CD4-positive, alpha-beta T cell (primary cell): ENCODE measurements at places on chromosomes 5 and 9.

GRCh38 chr9:10366171-10366779 lies 246.5 kb downstream of the PTPRD start:
- no peak for DNase-seq

GRCh38 chr5:72543811-72544210 lies 36.6 kb upstream of the ZNF366 start:
- no peak for DNase-seq

DNA sequence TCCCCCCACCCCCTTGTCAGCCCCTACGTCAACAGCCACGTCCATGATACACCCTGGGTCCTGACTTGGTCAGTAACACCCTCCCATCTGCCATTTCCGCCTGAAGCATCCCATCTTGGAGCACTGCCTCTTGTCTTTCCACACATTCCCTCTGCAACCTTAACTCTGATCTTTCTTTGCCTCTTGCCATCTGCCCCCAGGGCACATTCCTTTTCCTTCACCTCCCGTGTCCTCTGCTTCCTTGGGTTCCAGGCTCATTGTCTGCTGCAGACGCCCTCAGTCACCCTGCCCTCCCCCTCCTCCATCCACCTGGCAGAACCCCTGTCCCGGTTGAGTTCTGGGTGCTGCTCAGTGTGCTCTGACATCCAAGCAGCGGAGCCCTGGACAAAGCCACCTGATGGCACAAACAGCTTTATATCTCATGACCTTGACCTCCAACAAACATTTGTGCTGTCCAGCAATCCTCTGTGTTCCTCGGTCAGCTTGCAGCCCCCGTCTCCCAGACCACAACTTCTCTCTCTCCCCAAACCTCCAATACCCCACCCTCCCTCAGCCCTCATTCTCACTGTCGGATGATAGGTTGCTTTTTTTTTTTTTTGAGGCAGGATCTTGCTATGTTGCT lies 97.7 kb upstream of the IER5L start:
- no peak for DNase-seq

- DNase-seq, result no peak
These were observed 91.3 kb downstream of the RALGPS1 start for GRCh38 chr9:127005770-127006314.

- DNase-seq, result no peak
These were observed 125.8 kb downstream of the PDE4D start for GRCh38 chr5:59767681-59768151.

DNA sequence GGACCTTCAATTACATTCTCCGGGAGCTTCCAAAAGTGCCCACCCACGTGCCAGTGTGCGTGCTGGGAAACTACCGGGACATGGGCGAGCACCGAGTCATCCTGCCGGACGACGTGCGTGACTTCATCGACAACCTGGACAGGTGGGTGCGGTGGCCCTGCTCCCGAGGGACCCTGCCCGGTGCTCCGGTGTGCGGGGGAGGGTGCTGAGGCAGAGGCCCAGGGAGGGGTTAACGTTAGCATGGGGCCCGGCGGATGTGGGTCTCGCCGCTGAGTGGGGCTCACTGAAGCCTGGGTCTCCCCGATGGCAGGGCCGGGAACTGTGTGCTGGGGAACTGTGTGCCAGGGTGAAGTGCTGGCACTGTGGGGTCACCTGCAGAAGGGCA lies 10.6 kb upstream of the AJM1 start:
- no peak for DNase-seq

GRCh38 chr9:98867429-98868168 lies 60.1 kb downstream of the GALNT12 start:
- no peak for DNase-seq

- no peak for DNase-seq
These were observed 203.9 kb upstream of the RASEF start for GRCh38 chr9:83266666-83267496.

DNA sequence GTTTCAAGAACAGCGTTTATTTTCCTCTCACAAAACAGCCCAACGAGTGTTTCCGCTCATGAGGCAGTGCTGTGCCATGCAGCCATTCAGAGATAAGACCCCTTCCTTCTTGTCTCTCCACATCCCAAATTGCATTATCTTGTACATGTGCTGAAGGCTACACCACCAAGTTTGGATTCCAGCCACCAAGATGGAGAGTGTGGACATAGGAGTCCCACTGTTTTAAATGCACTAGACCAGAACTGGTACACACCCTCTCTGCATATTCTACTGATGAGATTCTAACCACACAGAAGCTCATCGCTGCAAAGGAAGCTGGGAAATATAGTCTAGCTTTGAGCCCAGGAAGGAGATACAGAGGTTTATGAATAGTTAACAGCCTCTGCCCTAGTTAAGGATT lies 509.4 kb downstream of the NFIB start:
- DNase-seq, result no peak

GRCh38 chr5:176733406-176734262 lies 76.7 kb upstream of the UNC5A start:
- no peak for DNase-seq

DNA sequence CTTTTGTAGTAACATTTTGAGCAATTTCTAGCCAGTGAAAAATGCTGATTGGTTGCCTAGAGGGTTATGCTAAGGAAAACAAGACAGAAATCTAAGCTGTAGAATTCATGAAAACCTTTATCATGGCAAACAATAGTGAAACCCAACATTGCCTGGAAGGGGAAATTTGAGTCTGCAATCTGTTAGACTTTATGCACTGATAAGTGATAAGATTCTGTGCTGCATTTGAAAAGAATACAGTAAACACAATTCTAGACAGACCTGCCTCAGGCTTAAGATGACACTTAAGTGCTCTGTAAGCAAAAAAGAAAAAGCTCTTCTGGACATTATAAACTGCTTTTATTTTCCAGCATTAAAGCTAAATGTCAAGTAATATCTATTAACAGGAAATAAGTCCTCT lies 519.3 kb downstream of the ISL1 start:
- no peak for DNase-seq

- DNase-seq, result no peak
These were observed 30.7 kb downstream of the OR2V1 start for GRCh38 chr5:181100121-181100875.

DNA sequence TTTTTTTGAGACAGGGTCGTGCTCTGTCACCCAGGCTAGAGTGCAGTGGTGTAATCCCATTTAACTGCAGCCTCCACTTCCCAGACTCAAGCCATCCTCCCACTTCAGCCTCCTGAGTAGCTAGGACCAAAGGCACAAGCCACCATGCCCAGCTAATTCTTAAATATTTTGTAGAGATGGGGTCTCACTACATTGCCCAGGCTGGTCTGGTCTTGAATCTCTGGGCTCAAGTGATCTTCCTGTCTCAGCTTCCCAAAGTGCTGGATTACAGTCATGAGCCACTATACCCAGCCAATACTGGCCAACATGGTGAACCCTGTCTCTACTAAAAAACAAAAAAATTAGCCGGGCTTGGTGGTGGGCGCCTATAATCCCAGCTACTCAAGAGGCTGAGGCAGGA lies 6.8 kb downstream of the DCAF12 start:
- no peak for DNase-seq

- no peak for DNase-seq
These were observed 121.4 kb upstream of the C6 start for GRCh38 chr5:41334758-41335157.

DNA sequence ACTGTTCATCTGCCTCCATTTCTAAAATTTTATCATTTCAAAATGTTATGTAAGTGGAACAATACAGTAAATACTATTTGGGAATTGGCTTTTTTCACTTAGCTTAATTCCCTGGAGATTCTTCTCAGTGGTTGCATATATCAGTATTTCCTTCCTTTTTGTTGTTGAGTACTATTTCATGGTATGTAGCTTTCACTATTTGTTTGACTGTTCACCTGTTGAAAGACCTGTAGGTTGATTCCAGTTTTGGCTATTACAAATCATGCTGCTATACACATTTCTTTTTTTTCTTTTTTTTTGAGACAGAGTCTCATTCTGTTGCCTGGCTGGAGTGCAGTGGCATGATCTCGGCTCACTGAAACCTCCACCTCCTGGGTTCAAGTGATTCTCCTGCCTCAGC lies 33.0 kb upstream of the PWWP2A start:
- no peak for DNase-seq

- no peak for DNase-seq
These were observed 33.2 kb downstream of the GRIN3A start for GRCh38 chr9:101705135-101705661.

GRCh38 chr5:135843571-135844337 lies 9.3 kb downstream of the SLC25A48 start:
- no peak for DNase-seq

DNA sequence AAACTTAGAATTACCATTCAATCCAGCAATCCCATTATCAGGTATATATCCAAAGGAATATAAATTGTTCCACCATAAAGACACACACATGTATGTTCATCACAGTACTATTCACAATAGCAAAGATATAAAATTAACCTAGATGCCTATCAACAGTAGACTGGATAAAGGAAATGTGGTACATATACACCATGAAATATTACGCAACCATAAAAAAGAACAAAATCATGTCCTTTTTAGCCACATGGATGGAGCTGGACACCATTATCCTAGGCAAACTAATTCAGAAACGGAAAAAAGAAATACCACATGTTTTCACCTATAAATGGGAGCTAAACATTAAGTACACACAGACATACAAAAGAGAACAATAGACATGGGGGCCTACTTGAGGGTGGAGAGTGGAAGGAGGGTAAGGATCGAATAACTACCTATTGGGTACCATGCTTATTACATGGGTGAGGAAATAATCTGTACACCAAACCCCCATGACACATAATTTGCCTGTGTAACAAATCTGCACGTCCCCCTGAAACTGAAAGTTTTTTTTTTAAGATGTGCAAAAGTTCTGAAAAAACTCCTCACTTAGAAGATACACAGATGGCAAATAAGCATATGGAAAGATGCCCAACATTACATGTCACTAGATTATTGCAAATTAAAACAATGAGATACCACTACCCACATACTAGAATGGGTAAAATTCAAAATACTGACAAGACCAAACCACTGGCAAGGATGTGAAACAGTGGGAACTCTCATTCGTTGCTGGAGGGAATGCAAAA lies 313.0 kb upstream of the CD180 start:
- DNase-seq, result no peak

DNA sequence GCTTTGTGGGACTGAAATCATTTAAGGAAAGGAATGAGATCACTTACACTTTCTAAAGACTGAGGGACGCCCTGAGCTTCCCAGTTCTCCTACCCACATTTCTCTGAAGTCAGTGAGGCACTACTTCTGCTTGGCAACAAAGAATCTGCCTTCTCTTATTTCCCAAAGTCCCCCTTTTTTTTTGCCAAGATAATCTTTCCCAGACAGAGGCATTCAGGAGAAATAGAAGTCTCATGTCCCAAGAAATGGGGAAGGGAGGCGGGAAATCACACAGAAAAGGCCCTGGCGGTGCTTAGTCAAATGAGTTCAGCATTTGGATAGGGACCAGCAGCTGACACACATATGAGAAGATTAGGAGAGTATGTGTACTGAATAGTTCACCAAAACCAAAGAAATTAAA lies 159.7 kb downstream of the MUSK start:
- no peak for DNase-seq
